ENCODE measurements at places on chromosomes 5 and 9. TPM values are rescaled to one million over a fixed set of nuclear protein-coding genes. Genes with fewer than 3 reads are reported as not detected.

DNA sequence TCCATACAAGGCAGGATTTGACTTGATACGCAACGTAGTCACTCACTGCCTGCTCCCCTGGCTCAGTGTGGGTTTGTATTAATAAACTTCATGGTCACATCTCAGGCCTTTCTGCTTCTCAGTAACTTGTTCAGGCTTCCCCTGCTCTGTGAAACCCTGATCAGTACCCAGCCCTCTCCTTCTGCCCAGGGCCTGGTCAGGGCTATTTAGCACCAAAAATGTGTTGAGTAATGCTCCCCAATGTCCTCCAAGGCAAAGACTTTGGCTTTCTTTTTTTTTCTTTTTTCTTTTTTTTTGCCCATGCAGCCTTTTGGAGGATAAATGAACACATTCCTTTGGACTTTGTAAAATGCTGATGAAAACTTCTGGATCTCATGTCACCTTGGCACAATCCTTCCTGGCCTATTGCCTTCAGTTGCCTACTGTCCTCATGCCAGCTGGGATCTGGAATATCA is 399.2 kb upstream of the KLF4 start:
- no peaks in the 10 kb centered on the region for H3K27me3 ChIP-seq
- H3K27ac ChIP-seq: no peak overlapping the region
- no peak overlapping the region for H3K4me3 ChIP-seq

DNA sequence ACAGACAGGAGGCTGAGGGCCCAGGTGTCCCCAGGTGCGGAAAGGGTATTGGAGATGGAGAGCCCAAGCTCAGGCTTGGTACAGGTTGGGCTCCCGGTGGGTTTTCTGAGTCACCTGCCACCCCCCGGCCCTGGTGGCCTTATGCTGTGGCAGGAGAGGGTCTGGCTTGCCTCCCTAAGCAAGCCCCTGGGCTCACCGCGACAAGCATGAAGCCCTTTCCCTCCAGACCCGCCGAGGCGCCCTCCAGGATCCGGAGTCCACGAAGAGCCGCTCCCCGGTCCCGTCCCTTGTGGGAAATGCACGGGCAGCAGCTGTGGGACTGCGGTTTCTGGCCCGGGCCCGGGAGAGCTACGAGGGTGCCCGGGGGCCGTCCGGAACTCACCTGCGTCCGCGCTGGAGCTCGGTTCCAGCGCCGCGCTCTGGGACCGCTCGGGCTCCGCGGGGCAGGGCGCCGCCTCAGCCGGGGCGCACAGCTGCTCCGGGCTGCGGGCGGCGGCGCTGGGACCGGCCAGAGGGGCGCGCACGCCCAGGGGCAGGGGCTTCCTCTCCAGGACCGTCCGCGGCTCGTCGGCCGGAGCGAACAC is 757 bp downstream of the SAPCD2 start:
- H3K4me3 ChIP-seq: peak overlapping the region; percentile 69
- H3K36me3 ChIP-seq: peaks cover 7% of the 10 kb centered on the region

Gene GPR151
- not detected for total RNA-seq

- no peaks in the 10 kb centered on the region for H3K27me3 ChIP-seq
- peaks cover 21% of the 10 kb centered on the region for H3K4me1 ChIP-seq
- peak; percentile 87 for DNase-seq
- H3K36me3 ChIP-seq: peaks cover 5% of the 10 kb centered on the region
These were observed 2.5 kb upstream of the SEC16A start for GRCh38 chr9:136485049-136486045.

Gene DNAJA1
- total RNA-seq: 159 TPM

Data from activated CD4-positive, alpha-beta T cell treated with anti-CD3 and anti-CD28 coated beads, Interleukin-2, amount 10 ng/mL, durations not matched to agents 7 days and 5 days (primary cell).